ENCODE measurements at places on chromosomes 1 and 21. TPM values are rescaled to one million over a fixed set of nuclear protein-coding genes. Genes with fewer than 3 reads are reported as not detected.

Gene ZNF648
- total RNA-seq: 0.35 TPM

Gene RNF2
- total RNA-seq: 5.5 TPM

GRCh38 chr21:41622831-41623548 is 115.0 kb upstream of the TMPRSS2 start:
- no peak overlapping the region for H3K4me3 ChIP-seq
- no peaks in the 10 kb centered on the region for H3K4me1 ChIP-seq
- no peak for DNase-seq
- no peaks in the 10 kb centered on the region for H3K36me3 ChIP-seq
- no peaks in the 10 kb centered on the region for H3K27me3 ChIP-seq

GRCh38 chr1:15696956-15697521 is 12.9 kb downstream of the PLEKHM2 start:
- no peak overlapping the region for H3K4me3 ChIP-seq
- DNase-seq: no peak
- H3K27me3 ChIP-seq: no peaks in the 10 kb centered on the region
